ENCODE measurements at places on chromosomes 7 and 10.
A peak's percentile ranks its signal among the peaks of the same experiment; 100 is the strongest.

- DNase-seq: no peak
Measured at GRCh38 chr7:97868788-97869187, 3.4 kb downstream of the ASNS start.

DNA sequence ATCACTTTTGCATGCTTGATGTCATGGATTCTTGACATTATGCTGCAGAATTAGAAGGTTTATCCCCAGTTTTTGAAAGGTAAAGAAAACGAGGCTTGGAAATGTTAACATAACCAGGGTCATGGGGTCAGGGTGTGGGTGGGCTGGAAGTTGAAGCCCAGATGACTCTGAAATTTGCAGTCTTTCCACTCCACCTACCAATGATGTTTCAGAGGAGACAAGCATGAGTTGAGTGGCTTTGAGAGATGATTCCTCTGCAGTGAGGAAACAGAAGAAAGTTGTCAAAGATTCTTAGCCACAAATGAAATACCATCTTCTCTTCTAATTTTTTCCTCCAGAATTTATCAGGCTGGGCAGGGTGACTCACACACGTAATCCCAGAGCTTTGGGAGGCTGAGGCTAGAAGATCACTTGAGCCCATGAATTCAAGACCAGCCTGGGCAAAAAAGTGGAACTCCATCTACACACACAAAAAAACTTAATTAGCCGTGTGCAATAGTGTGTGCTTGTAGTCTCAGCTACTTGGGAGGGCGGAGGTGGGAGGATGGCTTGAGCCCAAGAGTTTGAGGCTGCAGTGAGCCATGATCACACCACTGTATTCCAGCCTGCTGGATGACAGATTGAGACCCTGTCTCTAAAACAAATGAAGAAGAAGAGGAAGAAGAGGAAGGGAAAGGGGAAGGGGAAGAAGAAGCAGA is 239.1 kb upstream of the AUTS2 start:
- DNase-seq: no peak

- peak; percentile 42 for DNase-seq
Measured at GRCh38 chr7:100483722-100484672, at the start of gene NYAP1. TSS of gene NYAP1 (plus strand) at chr7:100483927. CDS start at chr7:100485312, 1,385 bp downstream.

DNA sequence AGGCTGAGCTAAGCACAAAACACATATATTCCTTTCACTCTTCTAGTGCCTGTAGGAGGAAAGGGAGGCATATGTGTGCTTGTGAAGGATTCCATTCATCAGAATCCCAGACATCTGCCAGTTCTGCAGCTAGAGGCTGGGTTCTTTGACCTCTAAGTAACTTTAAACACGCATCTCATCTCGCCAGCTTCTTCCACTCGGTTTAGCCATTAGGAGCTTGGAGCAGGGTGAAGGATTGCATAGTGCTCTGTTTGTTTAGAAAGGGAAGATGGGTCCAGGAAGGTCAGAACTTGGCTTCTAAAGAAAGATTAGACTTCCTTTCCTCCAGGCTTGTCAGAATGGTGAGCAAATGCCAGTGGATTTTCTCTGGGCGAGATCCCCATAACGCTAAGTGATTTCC is 43.6 kb downstream of the HK1 start:
- no peak for DNase-seq

DNA sequence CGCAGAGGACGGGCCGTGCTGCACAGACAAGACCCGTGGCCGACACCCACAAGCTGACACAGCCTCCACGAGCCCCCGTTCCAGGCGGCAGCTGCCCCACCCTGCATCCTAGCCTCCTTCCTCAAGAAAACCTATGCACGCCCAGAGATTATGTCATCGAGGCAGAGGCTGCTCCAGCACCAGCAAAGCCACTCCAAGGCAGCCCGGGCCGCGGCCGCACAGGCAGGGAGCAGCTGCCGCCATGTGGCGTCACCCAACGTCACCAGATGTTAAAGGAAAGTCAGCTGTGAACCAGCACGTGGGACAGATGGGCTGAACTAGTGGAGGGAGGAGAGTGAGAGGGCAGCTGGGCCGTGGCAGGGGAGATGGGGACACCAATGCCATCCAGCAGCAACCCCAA is 59.8 kb downstream of the STK32C start:
- no peak for DNase-seq

DNA sequence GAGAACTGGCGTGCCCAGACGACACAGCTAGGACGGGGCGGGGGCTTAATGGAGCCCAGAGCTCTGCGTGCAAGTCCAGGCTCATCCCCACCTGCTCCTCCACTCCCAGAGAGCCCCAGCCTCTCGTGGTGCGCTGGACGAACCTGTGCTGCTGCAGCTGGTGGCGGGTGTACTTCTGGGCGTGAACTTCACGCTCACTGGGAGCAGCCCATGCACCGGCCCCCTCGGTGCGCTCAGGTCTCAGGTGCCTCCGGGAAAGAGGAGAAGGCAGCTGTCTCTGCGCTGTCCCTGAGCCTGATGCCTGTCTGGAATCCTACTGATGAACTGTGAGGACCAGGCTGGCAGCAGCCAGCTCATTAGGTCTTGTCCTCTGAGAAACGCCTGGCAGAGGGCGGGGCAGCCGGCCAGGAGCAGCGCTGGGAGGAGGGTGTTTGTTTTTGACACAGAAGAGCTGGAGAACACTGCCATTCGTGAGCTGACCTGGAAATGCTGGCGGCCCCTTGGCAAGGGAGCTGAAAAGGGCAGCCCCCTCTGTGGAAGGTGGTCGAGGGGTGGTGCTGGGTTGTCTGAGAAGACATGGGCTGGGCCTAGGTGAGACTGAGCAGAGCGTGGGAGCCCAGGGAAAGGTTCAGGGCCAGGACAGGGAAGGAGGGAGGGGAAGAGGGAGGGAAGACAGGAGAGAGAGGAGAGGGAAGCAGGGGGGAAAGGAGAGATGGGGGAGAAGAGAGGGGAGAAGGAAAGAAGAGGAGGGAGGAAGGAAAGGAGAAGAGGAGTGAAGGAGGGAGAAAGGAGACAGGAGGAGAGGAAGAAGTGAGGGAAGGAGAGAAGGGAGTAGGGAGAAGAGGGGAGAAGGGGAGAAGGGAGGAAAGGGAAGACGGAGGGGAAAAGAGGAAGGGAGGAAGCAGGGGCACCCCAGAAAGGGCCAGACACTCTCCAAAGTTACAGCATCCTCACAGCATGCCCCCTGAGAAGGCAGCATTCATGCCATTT is 53.5 kb upstream of the TNS3 start:
- no peak for DNase-seq

DNA sequence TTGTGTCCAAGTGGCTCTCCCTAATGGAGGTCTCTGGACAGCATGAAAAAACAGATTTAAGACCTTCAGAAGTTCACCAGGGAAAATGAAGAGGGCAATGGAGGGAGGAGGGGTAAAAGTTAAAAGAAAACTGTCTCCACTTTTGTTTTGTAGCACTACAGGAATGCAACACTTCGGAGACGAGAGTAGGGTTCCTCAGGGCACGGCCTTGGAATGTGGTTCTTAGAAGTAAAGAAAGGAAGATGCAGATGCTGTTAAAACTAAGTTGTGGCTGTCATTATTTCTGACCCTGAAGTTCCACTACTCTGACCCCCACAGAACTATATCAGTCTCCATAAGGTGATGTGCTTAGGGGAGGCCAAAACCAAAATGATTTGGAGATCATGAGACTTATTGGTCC is 335.1 kb downstream of the XPNPEP1 start:
- DNase-seq: no peak

DNA sequence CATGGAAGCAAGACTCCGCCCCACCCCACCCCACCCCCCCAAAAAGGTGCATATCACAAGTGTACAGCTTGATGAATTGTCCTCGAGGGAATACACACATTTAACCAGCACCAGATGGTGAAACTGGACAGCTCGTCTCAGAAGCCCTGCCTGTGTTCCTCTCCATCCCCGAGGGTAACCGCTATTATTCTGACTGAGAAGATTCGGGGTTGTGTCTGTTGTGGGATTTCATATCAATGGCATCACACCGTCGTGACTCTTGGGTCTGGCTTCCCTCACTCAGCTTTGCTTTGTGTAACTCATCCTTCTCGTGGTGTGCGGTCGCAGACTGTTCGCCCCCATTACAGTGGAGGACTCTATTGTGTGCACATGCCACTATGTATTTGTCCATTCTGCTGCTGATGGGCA is 18.9 kb downstream of the PODXL start:
- no peak for DNase-seq

GRCh38 chr10:104330168-104331110 is 7.8 kb downstream of the ITPRIP start:
- DNase-seq: no peak

DNA sequence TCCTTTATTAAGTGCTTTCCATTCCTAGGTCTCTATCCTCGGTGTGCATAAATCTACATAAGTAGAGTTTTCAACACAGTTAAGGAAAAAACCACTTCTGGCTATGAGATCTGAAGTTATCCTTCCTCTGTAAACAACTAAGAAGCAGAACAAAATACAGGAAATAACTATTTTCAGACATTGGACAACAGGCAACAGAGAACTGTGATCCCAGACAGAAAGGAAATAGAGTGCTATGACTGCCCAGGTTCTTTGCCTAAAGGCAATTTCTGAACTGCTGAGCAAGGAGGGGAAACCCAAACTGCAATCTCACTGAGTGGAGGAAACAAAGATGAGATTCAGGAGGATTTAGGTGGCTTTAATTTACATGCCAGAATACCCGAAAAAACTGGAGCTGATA is 285.4 kb downstream of the SNX13 start:
- no peak for DNase-seq

DNA sequence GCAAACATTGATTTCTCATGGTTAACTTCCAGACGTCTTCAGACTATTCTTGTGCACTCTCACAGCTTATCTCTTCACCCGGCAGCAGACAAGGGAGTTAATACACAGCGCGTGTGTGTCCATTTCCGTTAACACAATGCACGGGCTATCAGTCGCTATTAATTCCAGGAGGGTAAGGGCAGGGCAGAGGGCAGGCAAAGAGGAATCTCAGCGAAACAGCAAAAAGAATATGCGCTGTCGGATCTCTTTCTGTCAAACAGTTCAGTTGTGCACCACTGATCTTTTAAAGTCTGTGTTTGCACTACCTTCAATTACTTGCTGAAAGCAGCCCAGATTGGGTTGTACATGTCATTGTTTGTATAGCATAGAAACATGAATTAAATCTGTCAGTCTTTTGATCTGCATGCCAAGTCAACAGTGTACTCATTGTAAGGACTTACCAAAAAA is 41.1 kb upstream of the CABCOCO1 start:
- DNase-seq: no peak

DNA sequence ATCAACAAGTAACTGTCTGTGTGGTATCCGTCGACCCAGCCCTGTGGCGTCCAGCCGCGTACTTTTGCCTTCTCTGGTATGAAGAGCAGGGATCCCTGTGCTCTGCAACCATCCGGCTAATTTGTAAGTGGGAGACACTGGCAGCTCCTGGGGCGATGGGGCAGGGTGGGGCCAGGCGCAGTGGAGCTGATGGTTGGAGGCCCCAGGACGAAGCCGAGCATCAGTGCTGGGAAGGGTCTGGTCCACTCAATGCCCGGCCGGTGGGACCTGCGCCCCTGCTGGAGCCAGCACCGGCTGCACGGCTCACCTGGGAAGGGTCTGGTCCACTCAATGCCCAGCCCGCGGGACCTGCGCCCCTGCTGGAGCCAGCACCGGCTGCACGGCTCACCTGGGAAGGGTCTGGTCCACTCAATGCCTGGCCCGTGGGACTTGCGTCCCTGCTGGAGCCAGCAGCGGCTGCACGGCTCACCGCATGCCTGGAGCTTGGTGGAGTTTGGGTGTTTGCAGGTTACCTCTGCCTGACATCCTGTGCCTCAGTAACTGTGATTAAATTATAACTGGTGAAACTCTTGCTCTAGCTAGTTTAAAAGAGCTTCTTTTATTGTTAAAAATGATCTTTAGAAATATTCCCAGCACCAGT is 96.1 kb downstream of the NKX6-2 start:
- no peak for DNase-seq

GRCh38 chr7:120993553-120994191 is 5.2 kb downstream of the CPED1 start:
- DNase-seq: no peak

DNA sequence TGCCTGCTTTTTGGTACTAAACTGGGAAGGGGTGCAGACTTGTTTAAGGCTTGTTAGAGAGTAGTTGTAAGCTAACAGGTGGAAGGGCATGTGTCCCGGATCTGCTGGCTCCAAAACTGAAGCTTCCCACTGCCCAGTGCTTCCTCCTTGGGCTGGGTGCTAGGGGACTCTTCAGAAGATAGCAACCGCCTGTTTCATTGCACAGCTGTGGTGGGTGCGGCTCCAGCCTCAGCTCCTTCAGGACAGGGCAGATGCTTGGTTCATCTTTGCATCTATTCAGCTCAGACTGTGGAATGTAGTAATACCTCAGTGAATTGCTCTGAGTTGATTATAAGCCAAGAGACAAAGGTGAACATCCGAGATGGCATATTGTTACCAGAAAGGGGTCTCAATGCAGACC is 527.1 kb downstream of the TYW1 start:
- no peak for DNase-seq

DNA sequence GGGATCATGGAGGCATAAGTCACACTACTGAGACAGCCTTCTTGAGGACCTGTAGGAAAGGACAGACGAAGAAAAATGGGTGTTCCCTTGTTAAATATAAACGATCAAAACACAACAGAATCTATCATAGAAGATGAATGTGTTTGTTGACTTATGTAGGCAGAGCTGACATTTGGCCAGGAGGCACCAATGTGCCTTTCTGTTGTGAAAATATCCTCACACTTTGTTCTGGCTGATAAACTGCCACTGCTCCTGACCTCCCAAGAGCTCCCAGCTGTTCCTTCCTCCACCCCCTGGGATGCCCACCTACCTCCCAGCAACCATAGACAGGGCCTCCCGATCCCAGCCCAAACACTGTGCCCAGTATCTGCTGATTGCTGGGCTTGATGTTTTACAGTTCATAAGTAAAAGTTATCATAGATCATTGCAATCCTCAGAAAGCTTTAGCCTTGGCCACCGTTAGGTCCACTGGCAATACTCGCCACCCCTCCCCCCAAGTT is 116.6 kb downstream of the CTTNBP2 start:
- no peak for DNase-seq

- DNase-seq: no peak
Measured at GRCh38 chr7:70294211-70294911, 696.1 kb downstream of the AUTS2 start.

- DNase-seq: no peak
Measured at GRCh38 chr7:105149827-105150226, 135.8 kb downstream of the KMT2E start.

DNA sequence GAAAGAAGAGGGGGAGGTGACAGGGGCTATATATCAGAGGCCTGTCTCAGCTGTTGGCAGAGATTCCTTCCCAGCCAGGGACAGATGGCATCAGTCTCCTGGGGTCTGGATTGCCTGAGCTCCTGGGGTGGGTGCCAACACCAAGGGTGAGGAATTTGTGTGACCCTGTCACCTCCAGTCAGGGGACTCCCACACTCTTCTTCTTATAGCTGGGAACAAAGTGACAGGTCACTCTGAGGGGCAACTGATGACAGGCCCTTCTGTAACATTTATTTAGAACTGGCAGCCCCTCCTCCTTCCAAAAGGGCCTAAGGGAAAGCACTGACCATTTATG is 53.7 kb upstream of the DUSP5 start:
- DNase-seq: no peak

Measured in activated T-cell treated with anti-CD3 and anti-CD28 coated beads, Interleukin-2, amount 50 U/mL, for 72 hours (primary cell).